ENCODE measurements at places on chromosomes 7 and 10.

- DNase-seq: no peak
Observed at GRCh38 chr10:127410030-127410429, 139.1 kb upstream of the NPS start.

- no peak for DNase-seq
Observed at GRCh38 chr10:132804785-132805426, 19.0 kb upstream of the NKX6-2 start.

DNA sequence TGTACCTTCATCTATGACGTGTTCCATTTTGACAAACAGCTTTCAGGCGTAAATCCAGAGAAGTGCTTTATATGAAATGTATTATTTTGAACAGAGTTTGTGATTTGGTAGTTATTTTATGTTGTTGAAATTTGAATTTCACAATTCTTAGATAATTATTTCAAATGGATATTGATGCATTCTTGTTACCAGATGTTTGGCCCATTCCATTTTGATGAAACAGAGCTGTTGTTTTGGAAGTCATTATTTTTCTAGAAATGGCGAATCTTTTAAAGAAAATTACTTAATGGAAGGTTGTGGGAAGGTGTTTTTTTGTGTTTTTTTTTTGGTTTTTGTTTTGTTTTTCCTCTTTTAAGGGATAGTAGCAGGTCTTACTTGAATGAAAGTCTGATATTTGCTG, 2.4 kb downstream of the OTUD1 start:
- no peak for DNase-seq

- no peak for DNase-seq
Observed at GRCh38 chr10:60870416-60870728, 73.6 kb downstream of the RHOBTB1 start.

DNA sequence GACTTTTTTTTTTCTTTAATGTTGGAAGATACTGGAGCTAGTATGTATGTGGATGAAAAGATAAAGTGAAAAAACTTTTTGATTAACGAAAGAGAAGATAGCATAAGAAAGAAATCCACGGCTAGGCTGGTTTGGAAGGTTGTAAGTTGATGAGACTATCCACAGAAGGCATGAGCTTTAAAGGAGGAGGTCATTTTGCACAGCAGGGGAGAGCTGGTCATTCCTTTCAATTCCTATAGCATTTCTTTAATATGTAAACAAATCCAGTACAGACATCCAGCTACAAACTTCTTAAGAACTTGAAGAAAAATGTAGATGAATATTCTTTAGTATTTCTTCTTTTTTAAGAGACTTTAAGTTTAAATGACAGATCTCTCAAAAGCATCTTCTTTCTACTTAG, 281.3 kb downstream of the CACNA2D1 start:
- no peak for DNase-seq

DNA sequence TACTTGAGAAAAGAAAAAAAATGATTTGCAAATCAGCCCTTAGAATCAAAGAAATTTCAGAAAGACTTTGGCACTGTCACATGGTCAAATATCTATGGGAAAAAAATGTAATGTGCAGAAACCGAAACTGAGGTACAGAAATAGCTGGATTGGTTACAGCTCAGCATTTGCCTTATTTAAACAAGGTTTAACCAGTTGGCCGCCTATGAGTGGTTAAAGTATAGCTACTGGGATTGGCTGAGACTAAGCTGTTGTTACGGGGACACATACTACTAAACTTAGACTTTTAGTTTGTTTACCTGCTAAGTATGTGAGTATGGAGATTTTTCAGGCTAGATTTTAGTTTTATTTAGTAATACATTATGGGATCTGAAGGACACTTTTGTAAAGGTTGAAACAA, 38.6 kb downstream of the SFTPD start:
- DNase-seq: no peak

DNA sequence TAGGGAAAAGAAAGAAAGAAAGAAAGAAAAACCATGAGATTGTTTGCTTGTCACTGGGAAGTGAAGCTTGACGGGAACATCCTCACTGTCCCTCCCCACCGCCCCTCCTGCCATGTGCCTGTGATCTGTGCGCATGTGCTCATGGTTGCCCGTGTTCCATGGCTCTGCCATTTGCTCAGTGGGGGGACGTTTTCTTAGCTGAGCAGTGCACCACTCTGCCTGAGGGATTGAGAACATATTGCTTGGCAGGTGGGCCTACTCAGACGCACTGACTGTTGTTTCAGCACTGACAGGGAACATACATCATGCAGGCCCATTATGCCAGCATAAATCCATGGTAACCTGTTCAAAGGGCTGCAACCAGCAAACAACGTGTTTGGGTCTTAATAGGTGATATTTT, 747.9 kb upstream of the GALNT17 start:
- DNase-seq: no peak

- DNase-seq: no peak
Observed at GRCh38 chr7:157569967-157570366, 233.2 kb downstream of the DNAJB6 start.

GRCh38 chr10:61852261-61852660, 49.2 kb upstream of the ARID5B start:
- DNase-seq: no peak
